ENCODE measurements at places on chromosomes 13 and 19.

- DNase-seq, result peak; percentile 68
Observed at GRCh38 chr19:51097166-51097738, 11.0 kb downstream of the CTU1 start.

GRCh38 chr19:1901940-1902404 is 3.2 kb upstream of the ADAT3 start:
- DNase-seq, result no peak

DNA sequence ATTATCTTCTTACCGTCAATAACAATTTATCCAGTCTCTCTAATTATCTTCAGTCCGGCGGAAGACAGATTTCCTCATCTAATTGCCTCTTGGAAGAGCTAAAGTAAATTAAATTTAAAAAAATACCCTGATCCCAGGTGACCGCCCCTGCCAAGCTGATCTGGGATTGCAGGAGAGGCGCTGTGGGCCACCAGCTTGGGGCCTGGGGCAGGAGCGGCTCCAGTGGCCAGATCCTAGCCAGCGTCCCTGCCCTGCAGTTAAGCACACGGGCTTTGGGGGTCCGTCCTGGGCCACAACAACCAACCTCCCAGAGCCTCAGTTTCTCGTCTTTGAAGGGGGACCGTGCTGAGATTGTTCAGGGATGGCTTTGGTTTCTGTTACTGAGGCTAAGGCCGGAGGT is 12.4 kb upstream of the TMEM255B start:
- DNase-seq, result no peak

DNA sequence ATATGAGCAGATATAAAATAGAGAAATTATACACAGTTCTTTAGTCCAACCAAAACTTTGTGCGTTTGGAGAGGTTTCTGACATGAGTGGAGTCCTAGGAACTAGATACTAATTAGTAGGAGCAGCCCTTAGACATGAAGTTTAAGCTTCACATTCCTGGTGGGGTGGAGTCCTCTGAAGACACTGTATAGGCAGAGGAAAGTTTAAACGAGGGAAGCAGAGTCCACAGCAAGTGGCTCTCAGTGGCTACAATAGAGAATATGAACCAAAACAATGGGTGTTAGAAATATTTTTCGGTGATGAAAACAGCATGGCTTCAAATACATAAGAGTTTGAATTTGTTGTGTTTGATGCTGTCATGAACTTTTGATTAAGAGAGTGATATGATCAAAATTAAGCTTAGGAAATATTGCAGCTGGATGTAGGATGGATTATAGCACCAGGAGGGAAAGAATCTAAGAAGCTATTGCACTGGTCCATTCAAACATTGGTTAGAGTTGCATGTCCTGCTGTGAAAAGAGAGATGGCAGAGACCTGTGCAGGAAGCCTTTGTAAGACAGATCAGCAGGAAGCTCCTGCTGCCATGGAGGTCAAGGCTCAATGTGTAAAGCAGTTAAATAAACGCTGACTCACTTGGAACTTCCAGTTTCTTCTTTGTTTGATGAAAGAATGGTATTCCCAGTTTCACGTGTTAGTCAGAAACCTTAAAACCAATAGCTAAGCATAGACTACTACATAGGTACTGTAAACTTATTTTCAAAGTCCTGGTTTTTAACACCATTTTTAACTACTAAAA is 175.2 kb downstream of the TDRD3 start:
- DNase-seq, result no peak

DNA sequence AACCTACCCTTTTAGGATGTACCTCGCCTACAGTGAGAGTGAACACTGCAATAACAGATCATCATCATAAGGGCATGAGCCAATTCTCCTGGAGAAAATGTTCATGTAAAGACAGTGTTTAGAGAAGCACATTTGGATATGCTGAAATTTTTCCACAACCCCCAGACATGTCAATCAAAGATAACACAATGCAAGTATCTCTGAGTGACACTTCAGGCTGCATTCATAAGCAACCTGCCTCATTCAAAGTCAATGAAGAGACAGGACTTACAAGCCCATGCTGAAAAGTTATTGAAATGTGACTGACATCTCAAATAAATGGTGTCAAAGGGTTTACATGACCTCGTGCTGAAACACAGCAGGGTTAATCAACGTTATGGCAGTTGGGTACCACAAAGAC is 102.0 kb downstream of the PCDH9 start:
- DNase-seq, result no peak

GRCh38 chr19:12230751-12231733 is 63.6 kb downstream of the ZNF44 start:
- DNase-seq, result no peak

DNA sequence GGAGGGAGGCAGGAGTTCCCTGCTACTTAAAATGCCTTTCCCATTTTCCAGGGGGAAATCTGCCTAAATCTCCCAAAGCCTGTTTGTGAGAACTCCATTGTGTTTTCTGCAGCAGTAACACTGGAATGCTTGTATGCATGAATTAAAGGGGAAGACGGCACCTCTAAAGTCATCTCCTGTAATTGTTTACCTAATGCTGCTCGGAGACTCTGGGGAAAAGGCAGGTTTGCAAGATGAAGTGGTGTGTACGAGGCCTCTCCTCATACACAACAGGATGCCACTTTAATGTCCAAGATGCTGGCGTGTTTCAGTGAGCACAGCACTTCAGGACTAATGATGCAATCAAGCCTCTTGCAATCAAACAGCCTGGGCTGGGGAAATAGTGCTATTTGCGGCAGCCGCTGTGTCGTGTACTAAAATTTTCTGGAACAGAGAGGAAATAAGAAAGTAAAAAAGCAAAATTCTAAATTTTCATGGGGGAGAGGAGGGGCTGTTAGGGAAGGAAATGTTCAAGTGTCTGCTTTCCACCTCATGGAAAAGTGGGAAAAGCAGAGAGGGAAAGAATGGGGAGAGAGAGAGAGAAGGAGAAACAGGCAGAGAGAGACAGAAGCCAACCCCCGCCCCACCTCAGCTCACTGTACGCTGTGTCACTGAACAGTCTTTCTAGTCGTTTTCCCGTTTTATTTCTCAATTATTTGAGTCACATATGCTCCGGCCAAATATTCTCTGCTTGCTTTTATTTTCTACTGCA is 32.9 kb downstream of the TSHZ3 start:
- no peak for DNase-seq

DNA sequence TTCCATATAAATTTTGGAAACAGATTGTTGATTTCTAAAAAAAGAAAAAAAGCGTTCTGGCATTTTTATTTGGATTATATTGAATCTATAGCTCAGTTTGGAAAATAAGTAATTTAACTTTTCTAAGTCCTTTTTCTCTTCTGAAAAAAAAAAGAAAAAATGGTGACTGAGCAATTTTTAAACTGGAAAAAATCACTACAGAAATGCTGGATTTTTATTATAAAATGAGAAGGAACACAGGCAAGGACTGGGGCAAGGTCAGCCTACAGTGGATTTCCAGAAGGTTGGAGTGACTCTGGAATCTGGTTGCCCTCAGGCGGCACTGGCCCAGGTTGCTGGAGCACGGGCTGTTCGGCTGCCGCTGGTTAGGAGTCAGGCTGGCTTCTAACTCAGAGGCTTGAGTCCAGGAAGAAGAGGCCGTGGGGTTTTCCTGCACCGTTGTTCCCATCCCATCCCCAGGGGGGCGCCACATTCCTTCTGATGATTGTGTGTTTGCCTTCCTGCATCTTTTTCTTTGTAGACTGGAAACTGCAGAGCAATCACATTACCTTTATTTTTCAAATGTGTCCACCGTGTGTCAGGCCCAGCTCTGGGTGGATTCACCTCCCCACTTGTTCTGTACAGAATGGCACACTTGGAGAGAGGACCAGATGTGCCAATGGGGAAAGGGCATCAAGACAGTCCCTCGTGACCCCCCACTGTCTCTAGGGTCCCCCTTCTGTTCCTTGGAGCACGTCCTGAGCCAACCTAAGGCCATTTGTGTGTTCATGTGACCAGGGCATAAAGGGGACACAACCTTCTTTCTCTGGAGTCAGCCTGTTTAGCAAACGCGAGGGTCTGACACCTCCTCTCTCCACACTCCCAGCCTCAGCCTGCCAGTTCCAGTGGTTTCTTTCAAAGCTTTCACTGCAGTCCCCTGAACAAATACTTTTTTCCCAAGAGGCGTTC is 44.5 kb upstream of the GTF3A start:
- DNase-seq, result peak; percentile 56

All from B cell (primary cell).